Activated T-cell treated with anti-CD3 and anti-CD28 coated beads for 1 hour (primary cell): ENCODE measurements at places on chromosomes 4 and X.

GRCh38 chrX:18725310-18725943 lies 18.0 kb downstream of the PPEF1 start:
- no peak for DNase-seq

DNA sequence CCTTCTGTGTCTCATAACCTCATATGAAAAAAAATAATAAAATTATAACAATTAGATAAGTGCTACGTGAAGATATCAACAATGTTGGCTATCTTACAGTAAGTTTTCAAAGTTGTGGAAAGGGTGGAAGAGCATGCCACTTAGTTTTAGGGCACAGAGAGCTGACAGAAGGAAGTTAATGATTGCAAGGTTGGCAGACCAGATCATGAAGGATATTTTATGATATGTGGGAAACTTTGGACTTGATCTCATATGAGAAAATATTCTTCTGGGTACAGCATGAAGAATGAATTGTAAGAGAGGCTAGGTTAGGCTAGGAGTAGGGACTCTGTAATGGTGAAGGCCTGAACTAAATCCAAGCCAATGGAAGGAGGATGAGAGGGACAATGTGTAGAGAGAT lies 34.5 kb downstream of the MGAT4D start:
- no peak for DNase-seq

DNA sequence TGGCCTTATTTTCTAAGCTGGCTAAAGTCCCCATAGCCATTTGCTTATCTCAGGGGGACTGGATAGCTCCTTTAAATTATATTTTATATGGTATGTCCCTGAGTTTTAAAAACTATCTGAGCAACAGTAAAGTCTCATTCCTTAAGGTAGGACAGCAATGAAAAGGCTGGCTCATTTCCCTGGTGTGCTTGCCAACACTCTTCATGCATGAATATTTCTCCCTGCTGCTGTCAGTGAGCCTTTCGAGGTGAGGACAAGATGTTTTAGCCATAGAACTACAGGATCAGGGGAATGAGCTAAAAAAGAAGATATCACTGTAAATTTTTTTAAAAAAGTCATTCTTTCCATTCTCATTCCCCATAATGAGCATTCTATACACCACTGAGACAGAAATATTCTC lies 427.3 kb upstream of the FAM241A start:
- no peak for DNase-seq

DNA sequence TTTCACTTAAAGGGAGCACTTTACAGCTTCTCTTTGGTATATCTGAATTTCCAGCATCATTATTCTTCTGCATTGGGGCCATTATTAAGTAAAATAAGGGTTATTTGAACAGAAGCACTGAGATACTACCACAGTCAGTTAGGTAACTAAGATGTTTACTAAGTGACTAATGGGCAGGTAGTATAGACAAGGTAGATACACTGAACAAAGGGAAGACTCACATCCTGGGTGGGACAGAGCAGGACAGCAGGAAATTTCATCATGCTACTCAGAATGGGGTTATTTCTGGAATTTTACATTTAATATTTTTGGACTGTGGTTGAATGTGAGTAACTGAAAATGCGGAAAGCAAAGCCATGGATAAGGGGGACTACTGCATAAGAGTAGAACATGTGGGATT lies 316.0 kb downstream of the CCSER1 start:
- no peak for DNase-seq

DNA sequence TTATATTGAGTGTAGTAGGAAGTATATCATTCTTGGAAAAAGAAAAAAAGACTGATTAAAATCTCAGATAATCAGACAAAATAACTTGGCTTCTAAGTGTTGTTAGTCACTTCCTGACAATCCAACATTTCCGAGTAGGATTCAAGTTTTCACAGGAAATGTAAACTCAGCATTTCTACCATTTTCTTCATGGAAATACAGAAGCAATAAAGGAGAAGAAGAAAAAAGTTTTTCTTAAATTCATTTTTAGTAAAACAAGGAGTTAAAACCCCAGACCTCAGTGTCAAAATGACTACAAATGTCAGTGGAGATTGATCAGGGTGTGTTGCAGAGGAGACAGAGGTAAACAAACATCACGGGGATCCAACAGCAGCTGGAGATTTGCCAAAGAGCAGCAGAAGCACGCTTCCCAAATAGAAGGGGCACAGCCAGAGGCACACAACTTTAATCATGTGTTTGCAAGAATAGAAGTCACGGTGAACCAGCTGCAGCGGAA lies 129.3 kb upstream of the FAM9B start:
- DNase-seq: no peak

GRCh38 chr4:961351-962230 lies 11.8 kb downstream of the DGKQ start:
- DNase-seq: no peak

DNA sequence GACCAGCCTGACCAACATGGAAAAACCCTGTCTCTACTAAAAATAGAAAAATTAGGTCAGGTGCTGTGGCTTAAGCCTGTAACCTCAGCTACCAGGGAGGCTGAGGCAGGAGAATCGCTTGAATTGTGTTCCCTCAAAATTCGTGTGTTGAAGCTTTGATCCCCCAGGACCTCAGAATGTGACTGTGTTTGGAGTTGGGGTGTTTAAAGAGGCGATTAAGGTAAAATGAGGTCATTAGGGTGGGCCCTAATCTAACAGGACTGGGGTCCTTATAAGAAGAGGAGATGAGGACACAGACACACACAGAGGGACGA lies 23.6 kb downstream of the SLC25A6 start:
- no peak for DNase-seq

GRCh38 chr4:55017406-55017805 lies 108.0 kb downstream of the KDR start:
- DNase-seq: no peak

DNA sequence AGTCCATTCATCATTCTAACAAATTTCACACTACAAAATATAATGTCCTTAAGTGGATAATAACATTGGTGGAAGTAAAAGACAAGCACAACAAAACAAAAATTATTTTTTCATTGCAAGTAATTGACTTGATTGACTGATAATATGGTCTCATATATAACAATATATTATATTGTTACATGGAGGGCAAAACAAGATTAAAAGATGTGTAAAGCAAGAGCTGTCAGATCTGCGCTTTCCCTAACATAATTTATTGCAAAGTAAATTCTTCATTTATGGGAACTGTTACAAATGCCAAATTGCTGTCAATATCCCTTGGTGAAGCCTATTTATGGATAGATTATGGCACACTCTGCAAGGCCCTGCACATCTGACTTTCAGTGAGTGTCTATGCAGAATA lies 233.6 kb downstream of the PCDH7 start:
- no peak for DNase-seq

DNA sequence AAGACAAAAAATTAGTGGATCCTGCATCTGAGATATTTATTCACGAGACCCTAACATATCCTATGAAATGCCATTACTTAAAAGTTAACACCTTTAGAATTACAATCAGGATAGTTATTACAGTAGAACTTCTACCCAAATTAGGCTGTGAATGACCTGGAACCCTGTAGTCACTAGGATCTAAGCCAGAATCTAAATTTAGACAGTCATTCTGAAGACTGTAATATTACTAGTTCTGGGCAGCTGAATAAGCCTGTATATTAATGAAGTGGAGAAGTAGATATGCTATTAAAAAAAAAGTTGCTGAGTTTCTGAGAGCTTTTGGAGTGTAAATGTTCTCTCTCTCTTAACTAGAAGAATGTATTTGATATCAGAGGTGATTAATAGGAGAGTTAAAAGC lies 67.0 kb downstream of the FAM13A start:
- DNase-seq: no peak

DNA sequence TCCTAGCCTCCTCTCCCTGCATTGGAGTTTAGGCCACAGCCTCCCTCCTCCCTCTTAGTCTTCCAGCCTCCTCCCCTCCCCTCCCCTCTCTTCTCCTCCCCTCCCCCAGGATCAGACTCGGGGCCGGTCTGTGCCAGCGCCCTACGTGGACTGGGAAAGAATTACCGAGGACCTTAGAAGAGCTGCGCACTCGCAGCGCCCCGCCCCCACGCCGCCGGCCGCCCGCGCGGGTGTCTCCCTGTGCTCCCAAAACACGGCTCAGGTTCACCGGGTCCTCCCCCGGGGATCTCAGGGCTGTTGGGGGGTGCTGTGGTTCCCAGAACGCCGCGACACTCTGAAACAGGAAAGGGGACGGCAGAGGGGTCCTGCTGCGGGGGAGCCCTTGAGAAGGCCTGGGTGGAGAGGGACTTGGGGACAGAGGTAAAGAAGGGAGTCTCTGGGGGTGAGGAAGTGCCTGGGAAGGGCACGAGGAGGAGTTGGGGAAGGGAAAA lies 122.3 kb upstream of the TBL1X start:
- DNase-seq: no peak

- no peak for DNase-seq
These were observed at the start of gene HS3ST1 for GRCh38 chr4:11428231-11428898. HS3ST1 (minus strand) TSS chr4:11428894; CDS start chr4:11400005, 28,889 bp downstream.

- DNase-seq: no peak
These were observed 18.3 kb upstream of the NPY2R start for GRCh38 chr4:155190099-155190498.

DNA sequence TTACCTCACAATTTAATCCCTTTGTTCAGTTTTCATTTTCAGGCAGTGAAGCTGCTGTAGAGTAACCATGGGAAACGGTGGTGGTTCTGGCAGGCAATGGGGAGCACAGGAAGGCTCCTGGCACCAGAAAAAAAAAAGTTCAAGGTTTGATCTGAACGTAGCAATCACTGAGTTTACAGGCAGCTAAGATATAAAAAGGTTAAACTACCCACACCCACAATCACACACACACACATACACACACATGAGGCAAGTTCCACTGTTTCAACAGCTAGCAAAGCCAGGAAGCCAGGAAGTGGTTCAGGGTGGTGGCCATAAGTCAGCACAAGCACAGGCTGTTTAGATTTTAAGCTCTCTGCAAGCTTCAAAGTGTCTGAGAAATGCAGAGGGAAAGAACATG lies at the start of gene SULT1B1:
Gene SULT1B1, minus strand, starts transcription at position 166 of the 400 bp plus-strand sequence. CDS start 5,403 bp downstream, outside the sequence.
- DNase-seq: peak; percentile 16

GRCh38 chrX:138849521-138849920 lies 138.0 kb upstream of the FGF13 start:
- no peak for DNase-seq

GRCh38 chr4:80897537-80898303 lies 132.8 kb upstream of the BMP3 start:
- no peak for DNase-seq

- DNase-seq: no peak
These were observed 5.8 kb upstream of the GAGE12J start for GRCh38 chrX:49316085-49316484.

DNA sequence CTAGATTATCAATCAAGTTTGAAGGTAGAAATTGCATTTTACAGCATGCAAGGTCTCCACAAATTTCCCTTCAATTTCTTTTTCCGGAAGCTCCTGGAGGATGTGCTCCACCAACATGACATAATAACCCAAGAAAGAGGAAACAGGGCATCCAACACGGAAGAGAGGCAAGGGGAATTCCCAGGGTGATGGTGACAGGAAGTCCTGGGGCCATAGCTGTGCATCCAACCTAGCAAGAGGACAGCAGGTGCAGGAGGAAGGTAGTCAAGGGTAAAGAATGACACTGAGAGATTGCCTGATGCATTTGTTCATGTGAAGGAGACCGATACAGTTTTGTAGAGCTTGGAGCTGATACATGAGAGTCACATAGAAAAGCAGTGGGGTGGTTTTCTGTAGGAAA lies 115.7 kb upstream of the LSM6 start:
- DNase-seq: no peak

- no peak for DNase-seq
These were observed 4.5 kb upstream of the RHOH start for GRCh38 chr4:40192114-40193015.

DNA sequence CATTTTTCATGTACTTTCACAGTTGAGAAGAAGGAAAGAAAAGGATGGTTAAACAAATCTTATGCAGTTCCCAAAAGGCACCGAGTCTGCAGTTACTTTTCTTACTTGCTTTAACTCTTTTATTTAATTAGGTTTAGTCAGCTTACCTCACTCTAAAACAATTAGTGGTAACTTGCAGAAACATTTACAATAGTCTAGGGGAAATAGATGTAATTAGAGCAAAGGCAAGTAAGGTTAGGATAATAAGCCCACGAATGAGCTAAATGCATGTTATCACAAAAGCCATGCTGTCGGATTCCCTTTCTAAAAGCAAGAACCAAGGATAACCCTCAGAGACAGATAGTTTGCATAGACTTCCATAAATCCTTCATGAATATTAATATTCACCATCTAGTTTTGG lies 82.0 kb upstream of the VCX2 start:
- no peak for DNase-seq

- DNase-seq: no peak
These were observed 81.8 kb upstream of the MAGEA4 start for GRCh38 chrX:151830911-151831310.

DNA sequence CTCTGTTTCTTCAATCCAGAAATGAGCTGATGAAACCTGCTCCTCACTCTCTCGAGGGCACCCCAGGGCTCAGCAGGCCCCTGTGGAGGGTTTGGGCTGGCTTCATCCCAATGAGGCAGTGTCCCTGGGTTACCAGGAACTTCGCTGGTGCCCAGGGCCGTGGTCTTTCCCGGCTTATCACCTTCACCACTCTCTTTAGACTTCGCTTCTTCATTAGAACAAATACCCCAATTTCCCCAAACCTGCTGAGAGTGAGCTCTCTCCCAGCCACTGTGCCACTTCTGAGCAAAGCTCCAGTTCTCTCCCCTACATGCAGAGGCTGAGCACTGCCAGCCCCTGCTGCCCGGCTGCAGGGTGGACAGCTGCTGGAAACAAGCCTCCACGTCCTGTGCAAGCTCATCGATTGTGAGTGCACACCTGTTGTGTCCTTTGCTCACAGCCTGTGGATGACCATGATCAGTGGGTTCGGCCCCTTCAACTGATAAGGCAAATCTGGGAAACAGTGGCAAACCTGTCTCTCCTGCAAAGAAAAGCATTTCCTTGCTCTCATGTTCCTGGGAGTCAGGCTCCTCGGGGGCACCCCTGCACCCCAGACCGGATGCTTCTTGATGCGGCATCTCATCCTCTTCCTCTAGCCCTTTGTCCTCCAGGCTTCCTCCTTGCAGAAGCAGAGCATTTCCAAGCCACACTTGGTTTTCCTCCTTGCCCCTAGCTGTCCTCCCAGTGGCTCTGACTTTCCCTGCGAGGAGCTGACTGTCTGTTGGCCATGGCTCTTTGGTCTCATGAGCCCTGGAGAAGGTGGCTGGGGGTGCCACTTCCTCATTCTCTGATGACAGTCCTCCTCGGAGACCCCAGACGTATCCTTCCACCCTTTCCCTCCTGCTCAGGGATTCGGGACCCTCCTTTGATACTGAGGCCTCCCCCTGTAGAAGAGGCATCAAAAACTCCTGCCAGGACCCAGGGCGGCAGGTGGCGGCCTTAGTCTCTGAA lies 28.7 kb downstream of the C4orf50 start:
- DNase-seq: no peak
